ENCODE measurements at places on chromosomes 12 and 14.

DNA sequence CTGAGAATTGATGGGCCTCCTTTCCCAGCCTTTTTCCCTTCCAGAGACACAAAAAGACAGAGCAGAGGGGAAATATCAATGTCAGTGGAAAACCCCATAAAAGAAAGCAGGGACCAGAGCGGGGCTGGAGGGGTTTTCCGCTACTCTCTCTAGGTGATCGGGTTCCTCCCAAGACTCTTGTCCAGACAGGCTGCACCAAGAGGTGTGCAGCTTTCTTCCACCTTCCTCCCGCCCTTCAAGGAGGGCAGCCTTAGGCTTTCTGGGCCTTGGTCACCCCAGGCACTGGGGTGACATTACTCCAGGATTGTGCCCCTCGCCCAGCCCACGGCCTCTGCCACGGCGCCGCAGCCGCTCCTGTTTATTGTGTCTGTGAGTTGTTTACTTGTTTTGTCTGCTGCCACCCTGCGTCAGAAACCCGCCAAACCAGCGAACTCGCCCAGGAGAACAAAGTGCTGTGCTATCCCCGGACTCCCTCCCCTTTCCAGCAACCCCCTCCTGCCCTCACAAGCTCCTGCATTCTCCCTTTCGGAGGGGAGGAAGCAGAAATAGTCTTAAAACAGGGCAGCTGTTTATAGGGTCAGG, 6.7 kb upstream of the HOXC6 start:
- DNase-seq, result no peak

GRCh38 chr14:99256483-99256874, 15.5 kb downstream of the BCL11B start:
- no peak for DNase-seq

- no peak for DNase-seq
Measured at GRCh38 chr12:105406497-105406896, 76.0 kb downstream of the C12orf75 start.

DNA sequence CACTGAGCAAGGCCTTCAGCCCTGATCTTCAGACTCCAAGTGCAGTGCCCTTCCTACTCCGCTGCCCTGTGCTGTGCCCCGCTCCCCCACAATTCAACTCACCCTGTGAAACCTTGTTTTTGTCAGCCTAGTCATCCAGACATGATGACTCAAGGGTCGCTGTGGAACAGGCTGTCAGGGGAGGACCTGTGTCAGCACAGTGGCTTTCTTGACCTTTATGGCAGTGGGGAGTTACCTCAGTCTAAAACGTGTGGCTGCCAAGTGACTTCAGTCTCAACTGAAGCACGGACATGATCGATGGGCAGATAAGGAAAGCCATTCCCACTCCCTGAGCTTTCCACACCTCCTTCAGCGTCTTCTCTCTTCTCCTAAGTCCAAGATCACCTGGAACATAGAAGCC, 16.3 kb upstream of the FLVCR2 start:
- no peak for DNase-seq

- no peak for DNase-seq
Measured at GRCh38 chr14:74514471-74514941, 20.9 kb downstream of the ISCA2 start.

- DNase-seq, result no peak
Measured at GRCh38 chr14:31920001-31920400, 157.1 kb upstream of the ARHGAP5 start.

DNA sequence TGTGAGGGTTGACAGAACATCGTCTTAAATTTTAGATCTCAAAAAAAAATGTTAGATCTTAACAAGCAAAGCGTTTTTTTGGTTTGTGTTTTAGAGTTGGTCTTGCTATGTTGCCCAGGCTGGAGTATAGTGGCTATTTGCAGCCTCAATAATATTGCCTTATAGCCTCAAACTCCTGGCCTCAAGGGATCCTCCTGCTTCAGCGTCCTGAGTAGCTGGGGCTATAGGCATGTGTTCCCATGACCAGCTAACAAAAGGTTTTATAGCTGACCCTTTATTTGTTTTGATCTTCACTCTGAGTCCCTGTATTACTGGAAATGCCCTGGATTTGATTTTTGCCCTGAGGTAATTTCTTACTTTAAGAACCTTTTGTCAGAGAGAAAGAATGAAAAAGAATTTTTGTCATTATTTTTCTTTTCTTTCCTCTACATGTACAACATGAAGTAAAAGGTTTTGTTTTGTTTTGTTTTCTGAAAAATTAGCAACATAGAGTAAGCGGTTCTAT, 5.2 kb downstream of the INHBC start:
- DNase-seq, result no peak

- no peak for DNase-seq
Measured at GRCh38 chr14:79571366-79571765, 639.9 kb downstream of the DIO2 start.

All from amniotic stem cell (primary cell).